Tibial nerve (tissue), 4 donors: ENCODE measurements at places on chromosomes 3 and 15.

GRCh38 chr3:79737530-79737929, 30.3 kb downstream of the ROBO1 start:
- DNase-seq = no peak

DNA sequence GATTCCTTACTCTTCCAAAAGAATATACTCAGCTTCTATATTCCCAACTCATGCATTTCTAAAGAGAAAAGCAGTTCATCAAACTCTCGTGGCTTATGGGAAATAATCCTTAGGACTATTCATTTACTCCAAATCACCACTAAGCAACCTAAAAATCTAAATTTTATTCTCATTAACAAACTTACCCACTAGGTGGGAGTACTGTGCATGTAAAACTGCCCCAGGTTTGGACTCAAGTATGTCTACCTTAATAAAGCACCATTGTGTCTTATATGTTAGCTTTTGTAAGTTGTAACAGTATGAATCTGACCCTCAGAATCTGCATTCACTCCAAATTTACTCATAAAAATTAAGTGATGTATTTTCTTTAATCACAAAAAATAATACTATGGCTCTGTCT, 25.3 kb downstream of the RAD18 start:
- no peak for DNase-seq

GRCh38 chr3:185702262-185703225, 116.4 kb downstream of the SENP2 start:
- DNase-seq = no peak

- DNase-seq = no peak
Measured at GRCh38 chr3:87201727-87202126, 25.4 kb upstream of the CHMP2B start.

GRCh38 chr3:64530434-64531049, 157.3 kb downstream of the ADAMTS9 start:
- DNase-seq = peak; percentile 88

- DNase-seq = no peak
Measured at GRCh38 chr3:97815149-97815917, 6.5 kb upstream of the CRYBG3 start.

- DNase-seq = no peak
Measured at GRCh38 chr15:77982127-77982490, 95.4 kb downstream of the TBC1D2B start.

DNA sequence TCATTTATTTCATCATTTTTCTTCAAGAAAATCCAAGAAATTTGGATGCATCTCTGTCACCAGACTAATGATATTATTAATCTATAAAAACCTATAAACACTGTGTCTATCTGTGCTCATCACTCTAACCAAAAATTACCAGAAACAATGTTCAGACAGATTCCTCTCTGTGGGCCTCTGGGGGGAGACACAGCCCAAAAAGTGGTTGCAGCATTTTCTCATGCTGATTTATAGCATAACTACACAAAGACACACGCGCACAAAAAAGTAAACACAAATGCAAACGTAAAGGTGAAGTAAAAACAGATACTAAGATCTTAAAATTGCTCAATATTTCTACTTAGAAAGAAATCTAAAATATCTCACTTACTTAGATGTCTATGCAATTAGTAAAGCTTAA, 976.0 kb downstream of the GBE1 start:
- DNase-seq = no peak

- no peak for DNase-seq
Measured at GRCh38 chr3:50287262-50287661, 5.0 kb downstream of the IFRD2 start.

DNA sequence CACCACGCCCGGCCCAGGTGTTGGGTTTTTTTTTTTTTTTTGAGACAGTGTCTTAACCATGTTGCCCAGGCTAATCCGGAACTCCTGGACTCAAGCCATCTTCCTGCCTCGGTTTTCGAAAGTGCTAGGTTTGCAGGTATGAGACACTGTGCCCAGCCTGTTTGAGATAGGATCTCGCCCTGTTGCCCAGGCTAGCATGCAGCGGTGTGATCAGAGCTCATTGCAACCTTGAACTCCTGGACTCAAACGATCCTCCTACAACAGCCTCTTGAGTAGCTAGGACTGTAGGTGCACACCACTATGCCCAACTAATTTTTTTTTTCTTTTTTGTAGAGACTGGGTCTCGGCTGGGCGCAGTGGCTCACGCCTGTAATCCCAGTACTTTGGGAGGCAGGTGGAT, 20.3 kb upstream of the ITPKA start:
- DNase-seq = no peak

DNA sequence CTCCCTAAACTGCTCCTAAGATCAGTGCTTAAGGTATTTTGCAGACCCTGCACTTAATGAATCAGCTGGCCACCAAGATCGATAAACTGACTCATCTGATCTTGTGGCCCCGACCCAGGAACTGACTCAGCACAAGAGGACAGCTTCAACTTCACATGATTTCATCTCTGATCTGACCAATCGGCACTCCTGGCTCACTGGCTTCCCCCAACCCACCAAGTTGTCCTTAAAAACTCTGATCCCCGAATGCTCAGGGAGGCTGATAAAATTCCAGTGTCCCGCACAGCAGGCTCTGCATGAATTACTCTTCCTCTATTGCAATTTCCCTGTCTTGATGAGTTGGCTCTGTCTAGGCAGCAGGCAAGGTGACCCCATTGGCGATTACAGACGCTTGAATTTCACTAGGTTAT, 13.5 kb downstream of the HTR3E start:
- no peak for DNase-seq

GRCh38 chr3:36418296-36418695, 38.0 kb downstream of the STAC start:
- DNase-seq = no peak

DNA sequence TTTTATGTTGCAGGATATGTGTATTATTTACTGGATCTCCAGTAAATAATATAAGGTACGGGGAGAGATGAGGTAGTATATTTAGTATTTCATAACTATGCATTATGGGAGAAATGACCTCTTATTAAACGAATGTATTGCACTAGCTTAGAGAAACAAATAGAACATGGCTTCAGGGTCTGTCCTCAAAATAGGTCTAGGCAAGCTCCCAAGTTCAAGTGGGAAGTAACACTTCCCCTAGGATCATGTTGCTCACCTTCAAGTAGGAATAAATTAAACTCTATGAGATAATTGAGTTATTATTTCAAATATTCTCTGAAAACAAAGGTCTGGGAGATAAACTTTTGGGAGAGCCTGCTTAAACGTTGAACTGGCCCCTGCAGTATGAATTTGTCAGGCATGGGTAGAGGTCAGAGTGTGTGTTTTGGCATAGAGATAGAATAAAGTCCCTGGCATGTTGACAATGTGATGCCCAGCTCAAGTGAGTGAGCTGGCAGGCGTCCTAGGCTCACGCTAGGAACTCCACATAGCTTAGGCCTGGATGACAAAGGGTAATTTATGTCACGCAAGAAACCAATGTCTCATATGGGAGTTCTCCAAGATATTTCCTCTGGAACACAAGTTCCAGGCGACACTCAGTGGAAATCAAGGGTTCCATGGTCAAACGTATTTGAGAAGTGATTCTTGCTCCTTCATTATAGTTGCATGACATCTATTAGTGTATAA, 236.8 kb downstream of the CACNA2D3 start:
- DNase-seq = no peak

- no peak for DNase-seq
Measured at GRCh38 chr3:113910966-113911365, 36.8 kb upstream of the ZDHHC23 start.

- DNase-seq = no peak
Measured at GRCh38 chr3:134693804-134694203, 43.0 kb upstream of the KY start.

- no peak for DNase-seq
Measured at GRCh38 chr3:111032677-111033076, 38.9 kb upstream of the NECTIN3 start.

DNA sequence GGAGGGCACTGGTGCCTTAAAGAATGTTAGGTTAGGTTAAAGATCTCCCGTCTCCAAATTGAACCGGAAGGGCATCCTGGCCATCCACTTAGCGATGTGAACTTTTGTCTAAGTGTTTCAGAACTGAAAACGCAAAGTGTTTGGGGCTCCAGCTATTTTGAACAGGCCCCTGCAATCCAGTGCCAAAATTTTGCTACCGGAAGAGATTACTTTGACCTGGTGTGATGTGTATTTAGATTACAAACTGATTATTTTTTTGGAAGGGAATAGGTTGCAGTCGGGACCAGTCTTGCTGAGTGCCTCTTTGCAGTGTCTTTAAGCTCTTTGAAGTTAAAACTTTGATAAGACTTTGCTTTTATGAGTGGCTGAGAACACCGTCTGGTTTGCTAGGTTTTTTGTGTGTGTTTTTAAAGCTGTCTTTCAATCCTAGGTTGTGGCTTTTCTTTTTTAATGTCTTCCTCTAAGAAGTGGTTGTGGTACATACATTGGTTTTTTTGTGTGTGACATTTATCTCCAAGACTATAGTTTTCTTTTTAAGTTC, 179.6 kb downstream of the OR4M2 start:
- no peak for DNase-seq

- DNase-seq = no peak
Measured at GRCh38 chr15:70192041-70192440, 94.3 kb upstream of the TLE3 start.

- DNase-seq = peak; percentile 44
Measured at GRCh38 chr15:75508840-75509532, 57.5 kb upstream of the SIN3A start.

- no peak for DNase-seq
Measured at GRCh38 chr3:194396859-194397756, 2.0 kb downstream of the GP5 start.

- no peak for DNase-seq
Measured at GRCh38 chr3:146559388-146559787, 15.0 kb upstream of the PLSCR1 start.

DNA sequence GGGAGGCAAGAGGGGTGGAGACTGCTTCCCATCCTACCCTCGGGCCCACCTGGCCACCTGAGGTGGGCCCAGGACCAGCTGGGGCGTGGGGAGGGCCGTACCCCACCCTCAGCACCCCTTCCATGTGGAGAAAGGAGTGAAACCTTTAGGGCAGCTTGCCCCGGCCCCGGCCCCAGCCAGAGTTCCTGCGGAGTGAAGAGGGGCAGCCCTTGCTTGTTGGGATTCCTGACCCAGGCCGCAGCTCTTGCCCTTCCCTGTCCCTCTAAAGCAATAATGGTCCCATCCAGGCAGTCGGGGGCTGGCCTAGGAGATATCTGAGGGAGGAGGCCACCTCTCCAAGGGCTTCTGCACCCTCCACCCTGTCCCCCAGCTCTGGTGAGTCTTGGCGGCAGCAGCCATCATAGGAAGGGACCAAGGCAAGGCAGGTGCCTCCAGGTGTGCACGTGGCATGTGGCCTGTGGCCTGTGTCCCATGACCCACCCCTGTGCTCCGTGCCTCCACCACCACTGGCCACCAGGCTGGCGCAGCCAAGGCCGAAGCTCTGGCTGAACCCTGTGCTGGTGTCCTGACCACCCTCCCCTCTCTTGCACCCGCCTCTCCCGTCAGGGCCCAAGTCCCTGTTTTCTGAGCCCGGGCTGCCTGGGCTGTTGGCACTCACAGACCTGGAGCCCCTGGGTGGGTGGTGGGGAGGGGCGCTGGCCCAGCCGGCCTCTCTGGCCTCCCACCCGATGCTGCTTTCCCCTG, 2.2 kb upstream of the FES start:
- DNase-seq = no peak

GRCh38 chr3:142858043-142858442, 30.8 kb downstream of the PCOLCE2 start:
- DNase-seq = no peak
